Activated CD4-positive, alpha-beta T cell treated with anti-CD3 and anti-CD28 coated beads, Interleukin-2, amount 10 ng/mL, durations not matched to agents 24 days and 14 days (primary cell): ENCODE measurements at places on chromosomes 1 and 21. TPM values are rescaled to one million over a fixed set of nuclear protein-coding genes. Genes with fewer than 3 reads are reported as not detected.
A peak's percentile ranks its signal among the peaks of the same experiment; 100 is the strongest.

GRCh38 chr1:243345205-243345604 lies 89.4 kb downstream of the SDCCAG8 start:
- peak; percentile 42 for DNase-seq
- H3K4me1 ChIP-seq, result peaks cover 2% of the 10 kb centered on the region
- H3K4me3 ChIP-seq, result no peak overlapping the region
- H3K27ac ChIP-seq, result no peak overlapping the region
- peaks cover 3% of the 10 kb centered on the region for H3K36me3 ChIP-seq
- H3K27me3 ChIP-seq, result no peaks in the 10 kb centered on the region

ACKR1 gene
- total RNA-seq, result not detected in 2 replicates

DNA sequence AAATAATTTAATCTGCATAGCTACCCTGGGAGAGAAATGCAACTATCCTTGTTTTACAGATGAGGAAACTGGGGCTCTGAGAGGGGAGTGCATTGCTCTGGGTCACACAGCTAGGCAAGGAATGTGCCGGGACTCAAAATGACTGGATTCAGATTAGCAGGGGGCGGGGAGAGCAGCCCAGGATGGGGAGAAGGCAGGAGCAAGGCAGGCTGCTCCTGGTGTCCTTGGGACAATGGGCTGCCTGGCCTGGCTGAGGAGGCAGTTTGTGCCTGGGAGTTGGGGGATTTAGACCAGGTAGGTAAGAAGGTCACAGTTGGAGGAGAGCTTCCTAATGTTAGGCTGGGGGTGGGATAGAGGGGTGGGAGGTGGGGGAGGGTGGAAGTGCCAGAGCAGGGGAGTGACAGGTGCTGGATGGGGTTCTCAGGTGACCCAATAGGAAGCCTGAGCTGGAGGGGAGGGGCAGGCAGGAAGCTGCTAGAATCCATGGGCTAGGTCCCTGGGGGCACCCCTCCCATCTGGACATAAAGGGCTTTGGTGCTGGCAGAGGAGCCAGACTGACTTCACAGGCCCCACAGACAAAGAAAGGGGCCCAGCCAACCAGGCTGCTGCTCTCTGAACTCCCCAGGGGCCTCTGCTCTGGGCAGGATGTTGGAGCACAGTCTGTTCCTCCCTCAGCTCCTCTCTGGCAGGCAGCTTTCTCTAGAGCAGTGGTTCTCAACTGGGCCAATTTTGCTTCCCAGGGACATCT lies 29.0 kb downstream of the TRIM62 start:
- no peaks in the 10 kb centered on the region for H3K27me3 ChIP-seq
- H3K36me3 ChIP-seq, result no peaks in the 10 kb centered on the region
- no peak overlapping the region for H3K27ac ChIP-seq
- no peak for DNase-seq

DNA sequence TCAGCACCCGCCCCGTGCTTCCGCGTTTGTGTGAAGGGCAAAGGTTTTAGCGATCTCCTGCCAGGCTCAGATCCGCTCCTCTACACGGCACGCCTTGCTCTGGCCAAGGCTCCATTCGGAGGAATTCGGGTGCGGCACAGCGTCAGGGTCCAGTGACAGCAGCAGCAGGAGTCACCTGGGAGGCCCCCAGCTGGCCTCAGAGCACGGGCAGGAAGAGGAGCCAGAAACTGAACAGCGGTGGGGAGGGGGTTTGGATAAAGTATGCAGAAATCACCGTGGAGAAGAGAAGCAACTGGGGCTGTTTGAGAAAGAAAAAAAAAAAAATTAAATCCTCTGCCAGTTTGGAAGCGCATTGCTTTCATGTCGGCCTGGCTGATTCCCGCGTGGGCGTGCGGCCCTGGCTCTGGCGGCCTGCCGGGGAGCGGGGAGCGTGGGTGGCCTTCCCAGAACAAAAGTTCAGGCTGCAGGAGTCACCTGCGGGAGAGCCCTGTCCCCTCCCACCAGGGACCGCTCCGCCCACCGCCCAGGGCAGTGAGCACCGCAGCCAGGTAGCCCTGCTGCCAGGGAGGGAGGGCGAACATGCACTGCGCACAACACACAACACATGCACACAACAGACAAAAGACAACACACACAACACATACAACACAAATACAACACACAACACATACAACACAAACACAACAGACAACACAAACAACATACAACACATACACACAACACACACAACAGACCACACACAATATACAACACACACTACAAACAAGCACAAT lies 107.6 kb downstream of the ETS2 start:
- no peak overlapping the region for H3K4me3 ChIP-seq
- H3K27ac ChIP-seq, result no peak overlapping the region
- no peak for DNase-seq
- no peaks in the 10 kb centered on the region for H3K36me3 ChIP-seq

SAMD13 gene
- 0.21 TPM in 1 of 2 replicates, not detected in the other for total RNA-seq

CTSE gene
- not detected in 2 replicates for total RNA-seq

DNA sequence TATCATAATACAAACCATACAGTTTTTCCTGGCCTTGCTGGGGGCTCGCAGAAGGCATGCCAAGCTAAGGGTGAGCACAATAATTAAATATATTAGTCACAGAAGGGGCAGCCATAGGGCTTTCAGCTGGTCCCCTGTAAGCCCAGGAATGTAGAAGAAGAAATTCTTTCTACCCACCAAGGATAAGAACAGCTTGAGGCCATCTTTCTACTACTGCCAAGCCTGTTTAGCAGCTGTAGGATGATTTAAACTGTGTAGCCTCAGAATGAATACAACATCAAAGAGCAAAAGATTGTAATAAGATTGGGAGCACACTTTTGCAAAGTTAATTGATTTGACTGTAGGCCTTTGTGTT lies 171.5 kb downstream of the LRRC7 start:
- no peaks in the 10 kb centered on the region for H3K27me3 ChIP-seq
- H3K4me3 ChIP-seq, result no peak overlapping the region
- H3K4me1 ChIP-seq, result no peaks in the 10 kb centered on the region
- no peak overlapping the region for H3K27ac ChIP-seq
- H3K36me3 ChIP-seq, result no peaks in the 10 kb centered on the region
- no peak for DNase-seq

NCF2 gene
- 5.3 and 6.2 TPM in 2 replicates for total RNA-seq

- peaks cover 3% of the 10 kb centered on the region for H3K4me1 ChIP-seq
- H3K36me3 ChIP-seq, result no peaks in the 10 kb centered on the region
- DNase-seq, result no peak
- H3K4me3 ChIP-seq, result no peak overlapping the region
These were observed 31.3 kb upstream of the SMYD2 start for GRCh38 chr1:214249651-214250050.

S100A12 gene
- total RNA-seq, result not detected in 2 replicates

- peak overlapping the region; percentile 99 for H3K27ac ChIP-seq
- H3K4me1 ChIP-seq, result peaks cover 13% of the 10 kb centered on the region
- H3K4me3 ChIP-seq, result peak overlapping the region; percentile 97
- no peak for DNase-seq
These were observed 1.6 kb downstream of the PPP1R15B start for GRCh38 chr1:204409836-204410687.

- no peak for DNase-seq
- no peaks in the 10 kb centered on the region for H3K27me3 ChIP-seq
- no peak overlapping the region for H3K4me3 ChIP-seq
- H3K4me1 ChIP-seq, result peaks cover 38% of the 10 kb centered on the region
- H3K27ac ChIP-seq, result no peak overlapping the region
- peaks cover 46% of the 10 kb centered on the region for H3K36me3 ChIP-seq
These were observed 8.3 kb downstream of the ARHGAP30 start for GRCh38 chr1:161061419-161061818.

GRCh38 chr1:231217056-231217455 lies 24.0 kb upstream of the GNPAT start:
- H3K27ac ChIP-seq, result no peak overlapping the region
- H3K36me3 ChIP-seq, result no peaks in the 10 kb centered on the region
- H3K4me3 ChIP-seq, result no peak overlapping the region
- H3K4me1 ChIP-seq, result peaks cover 6% of the 10 kb centered on the region

- H3K4me3 ChIP-seq, result no peak overlapping the region
- DNase-seq, result no peak
- H3K27me3 ChIP-seq, result no peaks in the 10 kb centered on the region
- H3K27ac ChIP-seq, result no peak overlapping the region
- H3K36me3 ChIP-seq, result no peaks in the 10 kb centered on the region
- H3K4me1 ChIP-seq, result peaks cover 8% of the 10 kb centered on the region
These were observed 33.7 kb upstream of the IL6R start for GRCh38 chr1:154371436-154371835.

- peak within 1 kb of the TSS; percentile 81 for H3K4me3 ChIP-seq
- H3K27ac ChIP-seq, result no peak within 1 kb of the TSS
- H3K27me3 ChIP-seq, result peaks cover 20% of the 10 kb centered on the region
- peak; percentile 91 for DNase-seq
These were observed at the start of gene DVL1 for GRCh38 chr1:1349256-1350012. TSS of gene DVL1 (minus strand) at chr1:1349418. CDS start at chr1:1349065, 353 bp downstream.

ETV3 gene
- 40.4 and 41.3 TPM in 2 replicates for total RNA-seq

DNA sequence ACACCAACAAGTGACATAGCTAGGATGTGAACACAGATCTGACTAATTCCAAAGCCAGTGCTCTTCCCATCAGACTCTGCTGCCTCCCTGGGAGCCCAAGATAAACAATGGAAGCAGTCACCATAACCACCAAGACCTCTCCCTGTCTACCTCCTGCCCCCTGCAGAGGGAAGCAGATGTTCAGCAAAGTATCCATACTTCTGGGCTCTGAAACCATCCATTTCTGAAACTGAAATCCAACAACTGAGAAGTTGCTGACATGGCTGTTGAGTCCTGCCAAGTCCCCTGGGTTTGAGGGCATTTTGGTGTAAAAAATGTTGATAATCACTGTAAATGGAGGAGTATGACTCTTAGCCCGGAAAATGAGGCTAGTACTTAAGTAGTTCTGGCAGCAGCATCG lies 102.1 kb downstream of the TYW3 start:
- H3K4me1 ChIP-seq, result no peaks in the 10 kb centered on the region
- no peak for DNase-seq
- no peak overlapping the region for H3K4me3 ChIP-seq
- H3K27ac ChIP-seq, result no peak overlapping the region

DNA sequence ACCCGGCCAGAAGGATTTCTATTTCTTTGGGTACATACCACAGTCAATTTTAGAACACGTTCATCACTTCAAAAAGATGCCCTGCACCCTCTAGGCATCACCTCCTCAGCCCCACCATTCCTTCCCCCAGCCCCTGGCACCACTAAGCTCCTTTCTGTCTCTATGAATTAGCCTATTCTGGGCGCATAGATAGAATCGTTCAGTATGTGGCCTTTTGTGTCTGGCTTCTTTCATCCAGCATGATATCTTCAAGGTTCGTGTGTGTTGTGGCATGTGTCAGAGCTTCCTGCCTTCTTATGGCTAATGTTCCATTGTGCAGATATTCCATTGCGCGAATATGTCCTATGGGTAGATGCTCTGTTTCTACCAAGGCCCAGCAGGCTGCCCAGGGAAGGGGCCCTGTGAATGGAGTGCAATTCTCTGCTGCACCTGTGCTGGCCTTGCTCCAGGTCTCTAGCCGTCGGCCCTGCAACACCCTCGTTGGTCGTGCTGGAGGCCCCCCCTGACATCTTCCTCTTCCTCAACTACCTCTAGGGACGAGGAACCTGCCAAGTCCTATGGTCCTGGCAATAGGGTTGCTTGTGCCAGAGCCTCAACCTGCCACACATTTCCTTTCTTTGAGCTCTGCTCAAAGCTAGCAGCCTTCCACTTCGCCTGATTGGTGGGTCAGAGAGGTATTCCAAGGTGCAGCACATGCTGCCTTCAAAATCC lies 113.5 kb downstream of the RIPK4 start:
- no peaks in the 10 kb centered on the region for H3K36me3 ChIP-seq
- H3K4me3 ChIP-seq, result no peak overlapping the region
- H3K4me1 ChIP-seq, result no peaks in the 10 kb centered on the region
- no peak for DNase-seq
- H3K27me3 ChIP-seq, result no peaks in the 10 kb centered on the region
- no peak overlapping the region for H3K27ac ChIP-seq

ZMYM4 gene
- 25.6 and 31.0 TPM in 2 replicates for total RNA-seq

DNA sequence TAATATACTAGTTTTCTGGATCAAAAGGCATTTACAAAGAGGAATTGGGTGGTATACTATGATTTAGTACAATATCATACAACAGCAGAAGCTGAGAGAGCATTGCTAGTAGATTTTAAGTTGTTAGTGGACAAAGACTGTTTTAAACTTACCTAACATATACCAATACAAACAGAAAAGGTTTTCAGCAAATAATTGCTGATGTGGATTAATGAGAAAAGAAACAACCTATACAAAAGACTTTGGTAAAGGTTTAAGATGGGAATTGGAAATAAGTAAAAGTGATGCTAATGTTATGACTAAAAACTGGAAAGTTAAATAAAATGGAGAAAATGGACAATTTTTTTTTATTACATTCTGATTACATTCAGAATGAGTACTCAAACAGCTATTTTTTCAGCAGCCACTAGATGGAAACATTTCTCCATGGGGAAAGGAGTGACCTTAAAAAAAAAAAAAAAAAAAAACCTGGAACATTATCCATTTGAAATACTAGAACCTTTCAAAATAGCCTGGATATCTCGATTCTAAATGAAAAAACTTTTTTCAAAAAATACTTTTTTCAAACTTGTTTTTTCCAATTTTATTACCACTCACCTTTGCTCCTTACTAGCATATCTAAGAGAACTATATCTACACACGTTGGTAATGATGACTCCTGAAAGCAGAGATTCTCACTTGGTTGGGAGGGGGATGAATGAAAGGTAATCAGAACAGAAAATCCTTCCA lies 55.4 kb downstream of the EPRS1 start:
- H3K4me3 ChIP-seq, result no peak overlapping the region
- peaks cover 40% of the 10 kb centered on the region for H3K36me3 ChIP-seq
- DNase-seq, result no peak
- no peaks in the 10 kb centered on the region for H3K27me3 ChIP-seq
- peaks cover 3% of the 10 kb centered on the region for H3K4me1 ChIP-seq

DLGAP3 gene
- 0.54 and 0.75 TPM in 2 replicates for total RNA-seq

EPS15 gene
- total RNA-seq, result 55.0 and 62.6 TPM in 2 replicates

MATN1 gene
- total RNA-seq, result 0.50 and 0.54 TPM in 2 replicates

UBE2U gene
- not detected in 2 replicates for total RNA-seq

DNA sequence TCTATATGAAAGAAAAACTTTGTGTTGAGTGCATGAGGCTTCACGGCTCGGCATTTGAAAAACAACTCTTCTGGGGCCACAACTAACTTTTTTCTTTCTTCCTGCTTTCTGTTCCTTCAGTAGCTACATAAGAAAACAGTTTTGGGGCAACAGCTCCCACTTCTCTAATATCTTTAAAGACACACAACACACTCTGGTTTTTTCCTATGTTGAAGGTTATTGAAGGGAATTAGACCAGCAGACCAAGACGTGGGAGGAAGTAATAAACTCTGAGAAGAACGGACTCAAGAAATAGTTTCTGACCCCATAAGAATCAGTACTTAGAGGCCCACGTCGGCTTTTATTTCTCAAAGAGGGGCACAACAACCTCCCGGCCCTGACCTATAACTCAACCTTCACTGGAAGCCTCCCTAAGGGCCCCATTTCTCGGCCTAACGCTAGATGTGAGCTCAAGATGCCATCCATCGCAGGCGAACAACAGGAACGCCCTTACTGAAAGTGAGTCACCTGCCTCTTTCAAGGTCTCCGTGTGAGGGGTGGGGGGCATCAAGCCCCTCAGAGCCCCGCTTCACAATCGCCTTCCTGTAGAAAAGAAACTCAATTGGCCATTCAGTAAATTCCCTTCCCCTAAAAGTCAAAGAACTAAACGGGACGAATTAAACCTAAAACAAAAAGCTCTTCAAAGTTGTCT lies 844 bp downstream of the ZMYM6 start:
- H3K4me3 ChIP-seq, result peak overlapping the region; percentile 99
- H3K27ac ChIP-seq, result peak overlapping the region; percentile 93
- H3K36me3 ChIP-seq, result peaks cover 27% of the 10 kb centered on the region
- H3K4me1 ChIP-seq, result peaks cover 23% of the 10 kb centered on the region

- no peak overlapping the region for H3K27ac ChIP-seq
- H3K4me3 ChIP-seq, result no peak overlapping the region
- no peaks in the 10 kb centered on the region for H3K36me3 ChIP-seq
- DNase-seq, result no peak
- H3K27me3 ChIP-seq, result no peaks in the 10 kb centered on the region
These were observed 74.9 kb upstream of the ZC3H11B start for GRCh38 chr1:219687779-219688178.
